ENCODE measurements at places on chromosomes 13 and 19.

- no peak for DNase-seq
Observed at GRCh38 chr13:40624383-40624782, 42.1 kb downstream of the FOXO1 start.

GRCh38 chr19:296476-297225 is 5.4 kb upstream of the PLPP2 start:
- no peak for DNase-seq

DNA sequence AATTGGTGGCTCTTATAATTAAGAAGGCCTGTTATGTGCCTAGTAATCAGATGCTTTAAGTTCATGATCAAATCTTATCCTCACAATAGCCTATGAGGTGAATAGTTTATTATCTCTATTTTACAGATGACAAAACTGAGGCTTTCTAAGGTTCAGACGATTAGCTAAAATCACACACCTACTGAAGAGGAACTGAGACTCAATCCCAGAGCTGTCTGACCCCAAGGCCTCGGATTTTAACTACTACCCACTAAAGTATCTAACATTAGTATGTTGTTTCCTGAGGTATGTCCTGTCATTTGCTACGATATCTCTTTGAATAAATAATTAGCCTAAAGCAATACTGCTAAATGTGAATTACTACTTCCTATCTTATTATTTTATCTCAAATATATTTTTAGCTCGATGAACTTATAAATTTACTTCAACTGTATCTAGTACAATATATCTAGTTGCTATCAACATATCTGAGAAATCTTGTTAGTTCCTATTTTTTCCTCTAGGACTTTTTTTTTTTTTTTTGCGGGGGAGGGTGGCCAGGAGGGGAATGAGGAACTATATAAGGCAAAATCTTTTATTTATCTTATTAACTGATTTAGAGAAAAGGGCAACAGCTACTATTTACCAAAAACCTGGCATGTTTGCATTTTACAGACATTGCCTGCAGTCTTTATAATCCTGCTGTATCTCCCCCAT is 118.5 kb downstream of the ABCC4 start:
- no peak for DNase-seq

DNA sequence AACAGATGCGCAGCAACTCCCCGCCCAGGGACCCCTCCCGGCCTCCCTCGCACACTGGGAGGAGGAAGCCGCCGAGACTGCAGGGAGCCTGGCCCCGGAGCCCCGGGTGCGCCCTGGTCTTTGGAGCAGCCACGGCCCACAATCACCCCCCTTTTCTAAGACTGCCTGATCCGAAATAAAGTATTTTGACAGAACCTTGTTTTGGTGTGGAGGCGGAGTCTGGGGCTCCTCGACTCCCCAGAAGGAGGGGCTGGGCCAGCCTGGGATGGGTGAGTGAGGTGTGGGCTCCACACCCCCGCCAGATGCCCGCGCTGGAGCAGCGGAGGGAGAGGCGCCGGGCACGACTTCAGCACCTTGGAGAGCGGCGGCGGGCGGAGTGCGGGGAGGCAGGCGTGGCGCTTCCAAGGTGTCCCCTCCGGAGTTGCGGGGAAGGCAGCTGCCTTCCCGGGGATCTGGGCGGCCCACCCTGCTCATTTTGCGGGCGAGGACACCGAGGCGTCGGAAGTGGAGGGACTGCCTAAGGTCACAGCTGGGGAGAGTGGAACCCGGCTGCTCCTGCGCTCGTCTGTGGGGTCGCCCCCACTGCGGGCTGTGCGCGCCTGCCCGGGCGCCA is 9.4 kb downstream of the SIRT6 start:
- peak; percentile 40 for DNase-seq

DNA sequence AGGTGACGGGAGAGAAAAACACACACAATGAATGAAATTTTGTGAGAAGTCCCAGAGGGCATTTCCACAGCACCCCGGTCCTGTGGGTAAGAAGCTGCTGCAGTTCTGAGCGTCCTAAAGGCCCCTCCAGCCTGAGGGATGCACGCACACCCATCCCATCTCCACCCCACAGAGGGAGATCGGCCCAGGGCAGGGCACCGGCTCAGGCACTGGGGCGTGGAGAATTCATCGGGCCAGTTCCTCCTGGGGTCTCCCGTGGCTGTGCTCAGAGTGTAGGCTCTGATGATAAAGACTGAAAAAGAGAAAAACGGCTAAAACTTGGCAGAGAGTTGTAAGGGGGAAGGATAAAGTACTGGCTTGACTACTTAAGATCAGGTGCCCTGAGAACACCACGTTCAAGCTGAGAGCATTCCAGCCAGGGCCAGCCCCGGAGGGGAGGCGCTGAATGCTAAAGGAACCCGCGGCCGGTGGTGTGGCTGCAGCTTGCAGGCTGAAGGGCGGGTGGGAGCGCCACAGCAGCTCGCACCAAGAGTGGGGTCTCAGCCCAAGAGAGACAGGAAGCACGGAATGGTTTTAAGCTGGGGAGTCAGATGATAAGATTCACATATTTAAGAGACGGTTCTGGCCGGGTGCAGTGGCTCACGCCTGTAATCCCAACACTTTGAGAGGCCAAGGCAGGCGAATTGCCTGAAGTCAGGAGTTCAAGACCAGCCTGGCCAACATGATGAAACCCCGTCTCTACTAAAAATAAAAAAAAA is 121.9 kb upstream of the SPACA7 start:
- no peak for DNase-seq

DNA sequence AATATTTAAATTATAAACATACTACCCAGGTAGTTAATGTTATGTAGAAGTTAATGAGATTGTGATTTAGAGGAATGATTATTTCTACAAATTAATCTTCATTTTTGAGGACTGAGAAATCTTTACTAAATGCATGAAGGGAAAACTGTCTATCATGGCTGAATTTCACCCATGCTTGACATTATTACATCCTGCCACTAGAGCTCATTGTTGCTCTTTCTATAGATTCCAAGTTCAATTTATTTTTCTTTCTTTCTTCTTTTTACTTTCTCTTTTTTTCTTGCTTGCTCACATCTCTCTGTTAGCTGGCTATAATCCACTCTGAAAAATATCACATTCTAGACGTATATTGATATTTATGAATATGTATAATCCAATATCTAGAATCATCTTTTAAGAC is 505.0 kb upstream of the KLHL1 start:
- no peak for DNase-seq

GRCh38 chr13:112346173-112346898 is 29.8 kb upstream of the SPACA7 start:
- no peak for DNase-seq

GRCh38 chr13:94707400-94708021 is 4.8 kb downstream of the SOX21 start:
- no peak for DNase-seq

- no peak for DNase-seq
Observed at GRCh38 chr13:41004875-41005693, 14.0 kb downstream of the ELF1 start.

All from stimulated activated CD8-positive, alpha-beta memory T cell treated with anti-CD3 and anti-CD28 coated beads, Interleukin-2, amount 100 ng/mL, for 1 hour (primary cell).